ENCODE measurements at places on chromosomes 2 and 18.
A peak's percentile ranks its signal among the peaks of the same experiment; 100 is the strongest.

- no peak for DNase-seq
These were observed 62.0 kb upstream of the CAB39 start for GRCh38 chr2:230650585-230651137.

- DNase-seq = no peak
These were observed 156.3 kb downstream of the IRS1 start for GRCh38 chr2:226643030-226643945.

GRCh38 chr18:39599251-39599650 is 2033.7 kb upstream of the CELF4 start:
- no peak for DNase-seq

DNA sequence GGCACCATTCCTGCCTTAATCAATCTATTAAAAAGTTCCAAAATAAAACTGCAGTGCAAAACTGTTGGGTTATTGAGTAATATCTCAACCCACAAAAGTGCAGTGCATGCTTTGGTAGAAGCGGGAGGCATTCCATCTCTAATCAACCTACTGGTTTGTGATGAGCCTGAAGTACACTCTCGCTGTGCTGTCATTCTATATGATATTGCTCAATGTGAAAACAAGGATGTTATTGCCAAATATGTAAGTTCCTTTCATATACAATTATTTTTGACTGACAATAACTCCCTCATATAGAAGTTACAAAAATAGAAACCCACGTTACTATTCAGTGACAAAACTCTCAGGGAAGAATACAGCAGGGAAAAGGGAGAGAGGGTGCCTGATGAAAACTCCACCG is 43.0 kb downstream of the OSGEPL1 start:
- peak; percentile 83 for DNase-seq

GRCh38 chr2:206241736-206242135 is 32.7 kb upstream of the ZDBF2 start:
- DNase-seq = no peak

DNA sequence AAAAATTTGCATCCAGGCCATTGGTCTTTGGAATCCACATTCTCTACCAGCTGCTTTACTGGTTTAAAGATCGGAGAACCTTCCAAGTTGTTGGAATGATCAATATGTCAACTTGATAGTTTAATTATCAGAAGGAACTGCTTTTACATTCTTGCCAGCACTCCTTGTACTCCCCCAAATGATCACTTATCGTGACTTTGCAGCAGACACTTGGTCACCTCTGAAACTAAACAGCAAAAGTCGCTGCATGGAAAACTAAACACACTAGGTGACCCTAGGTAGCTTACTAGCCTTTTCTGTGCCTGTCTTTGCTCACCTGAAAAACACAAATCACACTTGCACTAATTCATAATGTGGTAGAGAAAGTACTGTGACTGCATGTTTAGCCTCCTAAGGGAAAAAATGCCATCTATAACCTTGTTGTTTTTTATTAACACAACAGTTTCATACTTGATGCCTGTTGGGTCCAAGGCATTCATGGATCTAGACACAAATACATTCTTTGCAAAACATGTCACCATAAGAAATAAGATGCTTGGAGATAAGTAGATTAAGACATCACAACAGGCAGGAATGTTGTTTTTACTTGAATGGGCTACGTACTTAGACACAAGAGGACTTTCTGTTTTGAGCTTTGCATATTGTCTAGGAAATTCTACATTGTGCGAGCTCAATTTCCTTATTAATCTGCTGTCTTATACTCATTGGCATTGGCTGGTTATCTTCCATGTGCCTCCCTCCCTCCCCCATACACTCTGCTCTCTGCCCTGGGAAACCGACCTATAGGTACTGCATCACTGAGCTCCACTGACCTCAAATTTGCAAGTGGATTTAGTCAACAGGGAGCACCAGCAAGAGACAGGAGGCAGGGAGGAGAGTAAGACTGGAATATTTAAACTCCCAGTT is 219.1 kb upstream of the STK17B start:
- no peak for DNase-seq

DNA sequence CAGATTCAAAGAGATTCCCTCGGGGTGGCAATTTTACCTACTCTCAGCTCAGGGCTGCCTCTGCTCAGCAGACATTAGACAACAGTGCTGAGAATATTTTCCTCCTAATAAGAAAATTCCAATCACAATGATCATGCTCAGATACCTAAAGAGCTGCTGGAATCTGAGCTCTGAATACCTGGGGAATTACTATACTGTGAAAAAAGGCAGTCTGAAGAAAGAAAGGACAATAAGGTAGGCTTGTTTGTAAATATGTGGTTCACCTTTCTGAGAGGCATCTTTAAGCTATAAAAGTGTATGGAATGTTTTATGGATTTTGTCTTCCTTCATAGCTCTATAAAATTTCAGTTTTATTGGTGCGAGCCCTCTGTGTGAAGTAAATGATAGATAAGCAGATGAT is 34.2 kb upstream of the FAM98A start:
- no peak for DNase-seq

DNA sequence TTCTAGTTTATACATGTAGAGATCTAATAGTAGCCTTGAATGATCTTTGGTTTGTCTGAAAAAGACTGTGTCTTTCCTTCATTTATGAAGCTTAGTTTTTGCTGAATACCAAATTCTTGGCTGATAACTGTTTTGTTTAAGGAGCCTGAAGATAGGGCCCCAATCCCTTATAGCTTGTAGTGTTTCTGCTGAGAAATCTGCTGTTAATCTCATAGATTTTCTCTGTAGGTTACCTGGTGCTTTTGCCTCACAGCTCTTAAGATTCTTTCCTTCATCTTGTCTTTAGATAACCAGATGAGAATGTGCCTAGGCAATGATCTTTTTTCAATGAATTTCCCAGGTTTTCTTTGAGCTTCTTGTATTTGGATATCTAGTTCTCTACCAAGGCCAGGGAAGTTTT is 562.1 kb downstream of the XIRP2 start:
- DNase-seq = no peak

- DNase-seq = no peak
These were observed 637.6 kb downstream of the ADCYAP1 start for GRCh38 chr18:1542230-1542774.

DNA sequence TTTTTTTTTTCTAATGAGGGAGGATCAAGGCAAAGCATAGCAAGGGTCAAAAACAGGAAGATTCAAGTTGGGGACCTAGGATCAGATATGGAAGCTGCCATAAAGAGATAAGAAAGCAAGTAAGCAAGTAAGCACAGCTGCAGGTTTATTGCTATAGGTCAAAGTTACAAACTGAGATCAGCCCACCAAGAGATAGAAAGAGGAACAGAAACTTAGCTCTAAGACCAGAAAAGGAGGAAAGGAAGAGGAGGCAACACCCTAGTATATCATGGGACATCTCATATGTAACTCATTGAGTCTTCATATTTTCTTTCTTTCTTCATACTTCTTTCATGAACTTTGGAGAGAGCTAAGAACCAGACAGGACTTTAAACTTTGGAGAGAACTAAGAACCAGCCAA is 295.9 kb upstream of the CRIM1 start:
- peak; percentile 84 for DNase-seq

DNA sequence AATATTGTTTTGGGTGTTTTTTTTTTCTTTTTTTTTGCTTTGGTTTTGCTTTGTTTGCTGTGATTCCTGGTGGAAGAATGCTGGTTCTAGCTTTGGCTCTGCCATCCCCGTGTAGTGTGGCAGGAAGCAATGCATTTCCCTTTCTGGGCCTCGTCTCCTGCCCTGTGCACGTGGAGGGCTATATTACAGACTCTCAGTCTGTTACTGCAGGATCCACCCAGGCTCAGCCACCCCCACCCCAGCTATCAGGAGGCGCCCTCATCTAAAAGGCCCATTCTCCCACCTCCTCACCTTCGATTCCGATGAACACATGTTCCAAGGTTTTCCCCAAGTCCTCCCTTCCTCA is 152.3 kb downstream of the TFCP2L1 start:
- DNase-seq = no peak

DNA sequence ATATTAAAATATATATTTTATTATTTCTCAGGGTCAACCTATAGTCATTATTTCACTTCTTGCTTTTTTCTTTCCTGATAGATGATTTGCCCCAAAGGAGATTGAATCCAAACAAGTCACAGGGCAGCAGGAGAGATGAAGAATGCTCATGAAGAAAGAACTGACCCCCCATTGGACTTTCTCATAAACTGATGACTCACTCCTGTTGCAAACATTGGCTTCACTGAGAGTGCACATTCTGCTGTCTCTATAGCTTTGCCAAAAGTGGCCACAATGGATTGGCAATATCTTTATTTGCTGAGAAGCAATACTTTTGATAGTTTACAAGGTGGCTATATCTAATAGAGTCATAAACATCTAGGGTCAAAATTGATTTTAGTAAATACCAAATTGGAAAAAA is 55.9 kb upstream of the ZNF385B start:
- peak; percentile 19 for DNase-seq

DNA sequence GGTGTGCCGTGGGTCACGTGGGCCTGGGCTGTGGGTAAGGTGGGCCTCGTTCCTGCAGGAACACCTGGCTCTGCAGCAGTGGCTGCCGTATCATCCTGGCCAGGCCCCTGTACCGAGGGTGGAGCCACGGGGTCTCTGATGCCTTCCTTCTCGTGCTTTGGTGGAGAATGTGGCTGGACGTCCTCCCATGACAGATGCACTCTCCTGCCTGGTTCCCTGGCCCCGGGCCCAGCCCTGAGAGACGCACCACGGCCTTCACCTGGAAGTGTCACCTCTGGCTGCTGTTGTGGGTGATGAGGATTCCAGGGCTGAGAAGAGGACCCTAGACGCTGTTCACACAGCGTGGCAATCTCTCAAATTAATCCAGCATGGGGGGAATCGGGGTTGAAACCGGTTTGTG is 49.5 kb downstream of the NFATC1 start:
- no peak for DNase-seq

DNA sequence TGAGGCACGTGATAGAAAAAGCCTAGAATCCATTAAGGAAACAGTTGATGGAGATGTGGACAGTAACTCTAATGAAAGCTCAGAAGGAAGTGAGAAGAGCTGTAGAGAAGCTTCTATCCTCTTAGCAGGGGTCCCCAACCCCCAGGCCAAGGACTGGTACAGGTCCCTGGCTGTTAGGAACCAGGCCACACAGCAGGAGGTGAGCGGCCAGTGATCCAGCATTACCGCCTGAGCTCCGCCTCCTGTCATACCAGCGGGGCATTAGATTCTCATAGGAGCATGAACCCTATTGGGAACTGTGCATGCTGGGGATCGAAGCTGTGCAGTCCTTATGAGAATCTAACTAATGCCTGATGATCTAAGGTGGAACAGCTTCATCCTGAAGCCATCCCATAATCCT is 8.7 kb upstream of the IMP4 start:
- no peak for DNase-seq

DNA sequence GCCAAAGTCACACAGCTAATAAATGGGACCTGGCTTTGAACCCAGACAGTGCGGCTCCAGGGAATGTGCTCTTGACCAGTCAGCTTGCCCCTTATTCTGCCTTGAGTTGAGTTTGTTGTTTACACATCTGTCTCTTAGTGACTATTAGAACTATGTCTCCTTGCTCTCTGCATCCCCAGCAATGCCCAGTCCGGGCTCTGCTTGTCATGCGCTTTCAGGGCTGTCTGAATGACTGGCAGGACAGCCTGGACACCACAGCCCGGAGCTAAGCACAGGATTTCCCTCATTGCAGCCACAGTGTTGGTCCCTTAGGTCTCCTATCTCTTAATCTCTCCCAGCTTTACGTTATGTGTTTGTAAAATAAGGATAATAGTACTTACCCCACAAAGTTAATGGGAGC is 246.4 kb upstream of the RAB12 start:
- no peak for DNase-seq

- peak; percentile 55 for DNase-seq
These were observed 376.4 kb downstream of the ZEB2 start for GRCh38 chr2:144143294-144144151.

DNA sequence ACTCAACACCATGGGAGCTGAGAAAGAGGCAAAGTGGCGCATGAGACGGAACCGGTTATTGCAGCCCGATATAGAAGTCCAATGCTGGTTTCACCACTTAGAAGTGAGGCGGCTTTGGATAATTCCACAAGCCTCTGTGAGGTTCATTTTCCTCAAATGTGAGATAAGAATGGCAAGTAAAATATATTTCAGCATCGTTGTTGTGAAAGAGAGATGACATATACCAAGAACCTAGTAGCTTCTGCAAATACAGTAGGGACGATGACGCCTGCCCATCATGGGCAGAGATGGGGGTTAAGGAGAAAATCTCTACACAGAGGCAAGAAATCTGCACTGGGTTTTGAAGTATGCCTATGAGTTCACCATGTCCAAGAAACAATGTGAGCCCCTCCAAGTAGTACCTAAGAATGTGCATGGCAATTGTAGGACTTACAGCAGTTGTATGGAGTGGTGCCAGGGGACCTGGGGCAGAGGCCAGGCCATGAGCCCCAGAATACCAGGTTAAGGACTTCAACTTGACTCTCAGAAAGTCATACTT is 352.0 kb downstream of the RNF144A start:
- DNase-seq = no peak

DNA sequence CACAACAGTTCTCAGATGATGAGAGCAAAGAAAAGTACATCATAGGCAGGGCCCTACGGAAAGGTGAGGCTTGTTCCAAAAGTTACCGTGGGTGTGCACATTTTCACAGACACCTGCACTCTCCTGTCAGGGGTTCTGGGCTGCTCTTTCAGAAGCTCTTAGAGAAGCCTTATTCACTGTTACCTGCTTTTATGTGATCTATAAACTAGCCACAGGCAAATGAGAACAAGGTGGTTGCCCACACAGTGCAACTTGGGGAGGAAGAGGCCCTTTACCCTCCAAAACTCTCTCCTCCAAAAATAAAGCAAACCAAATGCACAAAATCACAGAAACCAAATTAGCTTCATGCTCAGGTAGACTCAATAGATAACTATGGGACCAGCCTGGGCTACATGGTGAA is 11.1 kb upstream of the CUL3 start:
- no peak for DNase-seq

- no peak for DNase-seq
These were observed 907 bp downstream of the FHL2 start for GRCh38 chr2:105397953-105398335.

DNA sequence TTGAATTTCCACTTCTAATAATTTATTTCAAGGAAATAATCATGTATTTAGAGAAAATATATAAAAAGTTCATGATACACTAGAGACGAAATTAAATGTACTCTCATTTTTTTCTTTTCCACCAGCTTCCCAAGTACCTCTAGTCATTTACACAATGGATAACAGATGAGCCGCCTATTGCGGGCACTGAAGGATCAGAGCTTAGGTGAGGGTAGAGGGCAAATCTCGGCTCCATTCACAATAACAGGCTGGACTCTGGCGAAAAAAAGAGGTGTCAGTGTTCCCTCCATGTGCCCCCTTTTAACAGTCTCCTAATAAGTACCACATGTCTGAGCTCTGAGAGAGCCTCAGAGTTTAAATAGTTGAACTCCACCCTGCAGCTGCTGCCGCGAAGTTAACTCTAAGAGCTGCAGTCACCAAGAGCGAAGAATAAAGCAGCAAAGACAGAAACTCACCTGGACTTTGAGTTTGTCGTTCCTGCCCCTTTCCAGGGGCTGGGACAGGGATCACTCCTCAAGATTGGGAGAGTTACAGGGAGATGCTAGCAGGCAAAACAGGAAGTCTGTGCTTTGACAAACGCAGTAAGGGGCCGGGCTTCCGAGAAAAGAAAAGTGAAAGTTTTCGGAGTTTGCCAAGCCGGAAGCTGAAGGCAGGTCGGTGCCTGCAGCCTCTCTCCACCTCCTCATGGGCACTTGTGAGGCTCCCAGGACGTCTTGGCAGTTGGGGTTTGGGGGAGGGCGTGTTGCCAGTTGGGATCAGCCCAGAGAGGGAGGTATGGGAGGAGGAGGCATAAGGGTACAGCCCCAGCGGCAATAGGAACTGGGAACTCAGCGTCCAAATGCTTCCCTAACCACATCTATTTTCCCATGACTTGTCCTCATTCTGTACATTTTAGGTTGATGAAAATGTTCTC is at the start of gene SP110:
SP110 (minus strand) TSS at position 566 of the 913 bp plus-strand sequence. CDS start 3,057 bp downstream, outside the sequence.
- peak; percentile 94 for DNase-seq

Measured in NB4 (cell line).